ENCODE measurements at places on chromosomes 11 and 22.

GRCh38 chr11:93935826-93936225, 85.3 kb upstream of the HEPHL1 start:
- DNase-seq, result no peak

DNA sequence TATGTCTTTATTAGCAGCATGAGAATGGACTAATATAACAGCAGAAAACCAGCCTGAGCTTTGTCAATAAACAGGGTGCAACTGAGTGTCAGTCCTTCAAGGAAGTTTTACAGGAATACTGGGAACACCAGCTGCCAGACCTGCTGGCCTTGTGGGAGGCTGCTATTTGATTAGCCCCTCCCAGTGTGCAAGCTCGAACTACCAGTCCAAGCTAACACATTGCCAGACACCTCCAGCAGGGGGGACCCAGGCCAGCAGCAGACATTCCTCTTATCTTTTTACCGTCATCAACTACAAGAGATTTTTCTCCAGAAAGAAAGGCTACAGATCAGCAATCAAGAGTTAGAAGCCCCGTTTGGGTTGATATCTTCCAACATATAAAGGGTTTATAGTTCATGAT, 942.8 kb upstream of the TENM4 start:
- no peak for DNase-seq

- no peak for DNase-seq
These were observed 50.5 kb upstream of the FDX1 start for GRCh38 chr11:110379261-110379660.

DNA sequence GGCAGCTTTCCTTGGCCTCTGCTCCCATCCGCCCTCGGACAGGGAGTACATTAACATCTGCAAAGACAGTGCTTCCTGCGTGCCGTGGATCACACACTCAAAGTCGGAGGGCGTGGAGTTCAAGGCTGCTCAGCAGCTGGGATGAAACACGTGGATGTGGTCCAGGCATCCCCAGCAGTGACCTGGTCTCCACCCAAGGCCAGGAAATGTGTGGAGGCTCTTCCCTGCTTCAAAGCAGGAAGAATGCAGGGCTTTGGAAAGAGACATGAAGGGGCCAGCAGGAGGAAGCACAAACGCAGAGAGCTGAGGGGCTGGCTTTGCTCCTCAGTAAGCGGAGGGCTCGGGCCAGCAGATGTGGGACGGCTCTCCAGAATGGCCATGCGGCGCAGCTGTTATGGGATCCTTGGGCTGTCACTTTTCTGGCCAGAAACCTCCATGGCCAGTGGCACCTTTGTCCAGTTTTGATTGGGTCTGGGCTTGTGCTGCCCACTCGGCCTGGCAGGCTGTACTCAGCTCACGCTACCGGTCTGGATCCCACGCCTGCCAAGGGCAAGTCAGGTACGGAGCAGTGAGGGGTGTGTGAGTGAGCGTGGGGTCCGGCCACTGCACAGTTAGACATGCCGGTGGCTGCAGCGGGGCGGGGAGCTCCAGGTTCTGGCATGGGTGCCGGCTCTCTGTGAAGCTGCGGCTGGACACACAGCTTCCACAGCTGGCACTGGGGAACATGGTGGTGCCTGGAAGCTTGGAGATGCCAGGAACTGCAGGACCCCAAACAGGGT, 438.0 kb downstream of the TBC1D22A start:
- no peak for DNase-seq

- peak; percentile 20 for DNase-seq
These were observed at the start of gene CXCR5 for GRCh38 chr11:118883368-118884071. TSS of gene CXCR5 (plus strand) at chr11:118883892. CDS start at chr11:118883942, 50 bp downstream.

GRCh38 chr11:76744186-76745043, 38.7 kb upstream of the TSKU start:
- DNase-seq, result peak; percentile 18

- no peak for DNase-seq
These were observed 485 bp downstream of the KCNJ4 start for GRCh38 chr22:38454353-38455075.

DNA sequence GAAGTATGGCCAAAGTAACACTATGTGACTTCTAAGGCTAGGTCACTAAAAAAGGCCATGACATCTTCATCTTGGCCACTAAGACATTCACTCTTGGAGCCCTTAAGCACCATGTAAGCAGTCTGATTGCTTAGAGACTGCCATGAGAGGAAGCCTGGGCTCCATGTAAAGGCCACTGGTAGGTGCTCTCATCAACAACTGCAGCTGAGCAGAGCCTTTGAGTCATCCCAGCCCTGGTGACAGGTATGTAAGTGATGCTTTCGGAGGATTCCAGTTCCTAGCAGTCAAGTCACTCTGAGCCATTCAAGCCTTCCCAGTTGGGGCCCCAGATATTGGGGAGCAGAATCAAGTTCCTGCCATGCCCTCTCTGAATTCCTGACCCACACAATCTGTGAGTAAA, 26.2 kb downstream of the GAB2 start:
- DNase-seq, result peak; percentile 26

Data from kidney tubule cell (primary cell).